Activated CD4-positive, alpha-beta T cell treated with anti-CD3 and anti-CD28 coated beads, Interleukin-2, amount 10 ng/mL, durations not matched to agents 7 days and 5 days (primary cell): ENCODE measurements at places on chromosomes 6 and 20.

DNA sequence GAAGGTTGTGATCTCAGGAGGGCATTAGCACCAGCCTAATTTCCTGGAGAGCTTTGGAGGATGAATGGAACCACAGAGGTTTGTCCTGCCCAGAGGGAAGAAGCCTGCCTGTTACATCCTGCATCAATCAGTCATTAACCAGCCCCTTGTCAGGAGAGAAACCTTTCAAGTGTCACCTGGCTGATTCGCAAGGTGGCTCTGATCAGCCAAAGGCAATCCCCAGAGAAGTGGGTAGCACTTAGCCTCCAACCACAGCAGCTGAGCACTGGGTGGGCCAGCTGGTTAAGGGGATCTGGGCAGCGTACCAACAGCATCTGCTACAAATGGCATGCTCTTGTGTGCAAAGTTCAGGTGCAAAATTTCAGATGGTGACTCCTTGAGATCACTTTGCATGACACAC, 26.9 kb downstream of the ANKEF1 start:
- no peak for DNase-seq

DNA sequence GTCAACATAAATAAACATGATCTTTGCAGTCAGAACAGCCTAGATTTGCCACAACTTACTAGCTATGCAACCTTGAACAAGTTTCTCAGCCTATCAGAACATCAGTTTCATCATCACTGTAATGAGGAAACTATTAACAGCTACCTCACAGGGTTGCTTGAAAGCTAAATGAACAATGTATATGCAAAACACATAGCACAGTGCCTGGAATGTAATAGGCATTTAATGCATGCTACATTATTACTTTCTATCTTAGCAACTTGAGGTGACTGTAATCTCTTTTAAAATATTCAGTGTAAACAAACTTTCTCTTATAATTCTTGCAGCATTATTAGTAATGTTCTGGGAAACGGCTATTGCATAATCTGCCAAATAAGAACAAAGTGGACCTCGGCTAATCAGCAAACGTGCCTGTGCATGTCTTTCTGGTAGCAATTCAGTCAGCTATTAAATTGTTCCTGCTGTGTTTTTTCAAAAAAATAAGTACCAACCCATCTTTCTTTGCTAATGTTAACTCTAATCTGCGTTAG, 61.5 kb downstream of the SYNE1 start:
- no peak for DNase-seq

DNA sequence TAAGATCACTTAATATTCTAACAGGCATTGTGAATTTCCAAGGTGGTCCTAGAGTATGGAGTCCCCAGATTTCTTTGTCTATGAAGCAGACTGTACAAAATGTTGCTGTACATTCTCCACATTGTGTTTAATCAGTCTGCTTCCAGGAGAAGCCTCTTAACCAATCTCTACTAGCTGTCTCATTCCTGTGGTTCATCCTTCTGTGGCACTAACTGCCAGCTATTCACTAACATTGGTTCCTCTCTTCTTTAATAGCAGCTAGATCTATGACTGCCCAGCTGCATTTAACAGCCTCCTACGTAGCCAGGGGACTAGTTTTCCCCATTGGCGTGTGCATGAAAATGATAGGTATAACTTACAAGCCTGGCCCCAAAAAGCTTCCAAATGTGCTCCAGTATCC, 395.4 kb downstream of the SAMD5 start:
- no peak for DNase-seq

DNA sequence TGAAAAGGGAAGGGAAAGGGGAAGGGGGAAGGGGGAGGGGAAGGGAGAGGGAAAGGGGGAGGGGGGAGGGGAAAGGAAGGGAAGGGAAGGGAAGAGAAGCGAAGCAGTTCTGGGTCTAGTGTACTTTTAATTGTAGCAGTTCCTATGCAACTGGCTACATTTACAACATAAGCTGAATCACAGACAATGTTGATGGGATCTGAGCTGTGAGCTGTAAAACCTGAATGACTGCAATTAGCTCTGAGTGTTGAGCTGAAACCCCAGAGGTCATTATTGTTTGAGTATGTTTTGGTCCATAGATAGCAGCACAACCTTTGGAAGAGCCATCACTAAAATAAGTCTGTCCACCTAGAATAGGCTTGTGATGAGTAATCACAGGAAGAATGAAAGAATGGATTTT, 7.2 kb upstream of the ABHD12 start:
- DNase-seq, result no peak

DNA sequence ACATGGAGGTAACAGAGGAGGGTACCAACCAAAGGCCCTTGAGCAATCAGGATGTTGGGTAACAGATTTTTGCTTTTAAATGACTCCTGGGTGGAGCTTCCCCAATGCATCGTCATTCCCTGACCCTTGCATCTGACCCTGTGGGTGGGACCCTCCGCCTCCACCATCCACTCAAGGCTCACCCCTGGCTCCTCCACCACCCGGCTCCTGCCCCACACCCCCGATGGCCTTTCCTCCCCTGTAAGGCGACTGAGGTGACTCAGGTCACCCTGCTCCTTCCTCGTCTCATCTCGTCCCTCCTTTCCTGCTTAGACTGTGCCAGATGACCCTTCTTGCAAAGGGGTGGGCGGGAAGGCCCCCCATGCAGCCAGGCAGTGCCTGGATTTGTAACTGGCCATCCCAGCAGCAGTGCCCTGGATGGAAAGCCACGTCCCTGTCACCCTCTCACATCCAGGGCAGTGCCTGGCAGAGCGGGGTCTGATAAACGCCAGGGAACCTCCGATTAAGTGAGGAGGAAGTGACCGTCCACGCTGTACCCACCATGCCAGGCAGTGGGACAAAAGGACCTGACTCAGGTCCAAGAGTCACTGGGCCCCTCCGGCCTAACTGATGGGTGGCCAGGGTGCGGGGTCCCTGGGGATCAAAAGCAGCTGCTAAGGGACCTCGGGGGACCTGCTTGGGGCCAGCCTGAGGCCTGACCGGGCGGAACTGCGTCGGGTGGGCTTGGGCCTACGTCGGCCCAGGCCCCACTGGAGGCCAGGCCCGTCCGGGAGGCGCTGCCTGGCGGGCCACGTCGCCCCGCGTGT, 624 bp upstream of the NPEPL1 start:
- DNase-seq, result no peak

DNA sequence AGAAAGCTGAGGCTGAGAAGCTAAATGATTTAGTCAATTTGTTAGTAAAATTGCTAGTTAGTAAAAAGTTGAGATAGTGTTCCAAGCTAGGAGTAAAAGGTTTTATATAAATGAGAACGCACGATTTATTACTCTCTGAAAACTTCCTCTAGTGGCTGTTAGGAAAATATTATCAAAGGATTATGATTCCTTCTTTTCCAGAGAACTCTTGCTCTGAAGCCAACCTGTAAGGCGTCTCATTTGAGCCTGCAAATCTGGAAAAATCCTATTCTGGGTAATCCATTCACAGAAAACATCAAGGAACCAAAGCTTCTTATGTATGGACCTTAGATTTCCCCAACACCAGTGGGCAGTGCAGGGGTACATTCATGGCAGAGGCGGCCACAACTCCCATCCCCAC, 252.7 kb downstream of the SOD2 start:
- DNase-seq, result no peak

DNA sequence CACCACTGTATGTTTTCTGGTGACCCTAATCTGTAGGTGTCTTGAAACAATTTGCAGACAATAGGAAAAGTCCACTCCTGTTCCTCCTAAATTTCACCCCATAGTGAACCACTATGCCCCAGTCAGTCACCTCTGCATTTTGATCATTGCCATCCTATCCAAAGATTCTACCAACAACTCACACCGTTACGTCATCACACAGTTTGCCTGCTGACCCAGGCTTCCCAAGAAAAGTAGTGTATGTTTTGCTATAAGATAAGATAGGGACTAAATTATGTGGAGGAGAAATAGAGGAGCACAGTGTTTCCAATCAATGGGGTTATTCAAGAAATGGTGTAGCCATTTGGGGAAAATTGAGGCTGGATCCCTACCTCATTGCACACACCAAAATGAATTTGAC, 58.8 kb downstream of the GNAS start:
- DNase-seq, result no peak

- no peak for DNase-seq
Measured at GRCh38 chr6:78953798-78954197, 86.4 kb downstream of the IRAK1BP1 start.

DNA sequence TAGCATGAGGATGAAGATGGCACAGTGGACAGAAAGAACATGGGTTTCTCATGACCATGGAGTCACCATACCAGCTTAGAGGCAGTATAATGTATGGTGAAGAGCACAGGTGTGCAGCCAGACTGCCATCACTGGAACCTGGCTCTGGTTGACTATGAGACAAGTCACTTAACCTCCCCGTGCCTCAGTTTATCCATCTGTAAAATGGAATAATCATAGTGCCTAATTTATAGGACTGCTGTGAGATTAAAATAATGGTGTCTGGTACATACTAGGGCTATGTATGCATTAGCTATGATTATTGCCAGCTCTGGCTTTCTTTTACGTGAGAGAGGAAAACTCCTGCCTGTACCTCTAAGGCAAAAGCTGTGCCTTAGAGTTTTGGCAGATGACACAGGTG, 19.4 kb downstream of the SLC35B3 start:
- no peak for DNase-seq

- DNase-seq, result no peak
Measured at GRCh38 chr20:15316556-15316955, 979.1 kb upstream of the FLRT3 start.

GRCh38 chr20:36754656-36755222, 8.8 kb upstream of the NDRG3 start:
- DNase-seq, result peak; percentile 66

- DNase-seq, result no peak
Measured at GRCh38 chr6:96899019-96899418, 1.3 kb upstream of the NDUFAF4 start.

DNA sequence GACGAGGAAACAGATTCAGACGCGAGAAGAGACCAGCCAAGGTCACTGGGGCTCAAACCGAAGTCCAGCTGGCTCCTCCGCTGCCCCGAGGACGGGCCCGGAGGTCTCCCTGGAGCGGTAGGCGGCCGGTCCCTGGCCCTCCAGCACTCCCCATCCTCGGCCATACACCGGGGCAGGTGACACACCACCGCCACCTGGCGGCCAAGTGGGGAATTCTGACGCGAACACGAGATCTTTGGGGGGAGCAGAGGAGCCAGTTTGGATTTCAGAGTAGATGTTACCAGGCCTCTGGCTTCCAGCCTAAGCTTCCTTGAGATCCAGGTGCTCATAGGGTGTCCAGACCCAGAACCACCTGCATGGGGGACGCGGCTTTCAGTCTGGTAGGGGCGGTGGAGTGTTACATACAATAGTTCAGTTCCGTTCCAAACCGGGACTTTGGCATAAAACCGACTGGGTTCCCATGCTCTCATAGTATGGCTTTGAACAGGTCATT, 16.1 kb downstream of the BPIFB1 start:
- peak; percentile 70 for DNase-seq

- peak; percentile 23 for DNase-seq
Measured at GRCh38 chr6:119348096-119348747, 1.3 kb downstream of the MAN1A1 start.

GRCh38 chr6:162014069-162014811, 713.3 kb downstream of the PRKN start:
- no peak for DNase-seq

GRCh38 chr20:1301031-1301529, 27.9 kb downstream of the SDCBP2 start:
- peak; percentile 74 for DNase-seq

DNA sequence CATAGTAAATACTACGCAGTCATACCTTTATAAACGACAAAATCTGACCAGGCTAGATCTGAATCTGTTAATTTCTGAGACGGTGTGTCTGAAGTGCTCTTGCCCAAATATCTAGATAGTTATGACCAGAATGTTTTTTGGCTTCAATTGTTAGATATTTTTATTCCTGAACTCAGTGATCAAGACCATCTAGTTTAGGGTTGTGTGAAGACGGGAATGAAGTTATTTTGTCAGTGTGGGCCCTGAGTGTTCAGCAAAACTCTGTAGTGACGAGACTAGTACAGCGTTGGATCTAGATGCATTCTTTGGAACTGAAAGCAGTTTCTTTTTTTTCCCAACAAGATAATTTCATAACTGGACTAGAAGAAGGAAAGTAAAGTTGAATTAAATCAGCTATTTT, 3.1 kb downstream of the STXBP5 start:
- no peak for DNase-seq

DNA sequence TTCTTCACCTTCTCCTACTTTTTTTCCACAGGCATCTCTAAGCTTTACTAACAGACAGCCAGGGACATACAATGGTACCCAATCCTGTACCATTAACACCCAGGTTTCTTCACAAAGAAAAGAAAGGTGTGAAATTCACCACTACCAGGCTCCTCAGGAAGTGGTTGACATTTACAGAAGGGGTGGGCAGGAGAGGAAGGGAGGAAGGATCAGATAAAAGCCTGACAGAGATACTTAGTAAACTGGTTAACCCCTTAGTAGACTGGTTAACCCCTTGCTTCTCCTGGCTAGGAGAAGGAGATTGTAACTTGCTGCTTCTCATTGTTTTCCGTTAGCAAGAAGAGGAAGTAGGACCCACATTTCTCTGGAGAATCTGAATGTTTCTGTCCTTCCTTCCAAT, 7.2 kb downstream of the SAMD3 start:
- DNase-seq, result peak; percentile 70

DNA sequence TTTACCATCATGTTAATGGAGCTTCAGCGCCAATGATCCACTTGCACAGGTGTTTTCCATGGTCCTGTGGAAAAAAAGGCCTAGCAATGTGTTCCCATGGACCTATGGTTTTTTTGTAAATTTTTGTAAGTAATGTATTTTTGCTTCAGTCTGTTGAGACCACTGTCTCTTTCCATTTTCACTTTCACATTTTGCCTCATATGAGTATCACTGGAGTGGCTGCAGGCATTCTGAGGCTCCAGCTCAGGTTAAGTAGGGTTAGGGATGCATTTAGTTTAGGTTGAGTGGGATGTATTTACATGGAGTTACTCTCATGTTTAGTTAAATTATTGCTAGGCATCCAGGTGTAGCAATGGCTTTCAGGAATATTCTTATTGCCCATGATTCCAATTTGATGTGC, 19.2 kb upstream of the LMBRD1 start:
- DNase-seq, result no peak

- DNase-seq, result no peak
Measured at GRCh38 chr20:63830841-63831588, at the start of gene ZBTB46. Gene ZBTB46, minus strand, starts transcription at chr20:63831264. Its CDS starts 40,507 bp downstream, at chr20:63790757.

DNA sequence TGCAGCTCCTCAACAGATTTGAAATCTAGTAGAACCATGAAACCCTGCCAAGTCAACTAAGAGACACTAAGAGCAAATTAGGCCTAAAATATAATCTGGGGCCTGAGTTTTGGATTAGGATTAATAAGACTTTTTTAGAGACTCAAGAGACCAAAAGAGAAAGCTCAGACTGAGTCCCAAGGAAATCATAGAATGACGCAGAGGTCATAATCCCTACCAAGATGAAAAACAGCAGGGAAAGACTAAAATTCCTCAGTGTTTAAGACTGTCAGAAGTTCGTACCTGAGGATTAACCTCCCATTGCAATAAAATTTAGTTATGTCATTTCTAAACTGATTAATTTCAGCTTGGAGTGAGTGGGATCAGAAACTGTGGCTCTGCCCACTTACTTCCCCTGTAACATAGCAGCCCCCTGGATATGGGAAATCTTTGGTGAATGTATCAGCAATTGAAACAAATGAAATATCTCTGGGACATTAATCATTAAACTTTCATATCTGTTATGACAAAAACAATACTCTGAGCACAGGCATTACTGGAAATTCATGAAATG, 200.3 kb downstream of the EDN1 start:
- DNase-seq, result no peak
